ENCODE measurements at places on chromosomes 7 and 10. TPM values are rescaled to one million over a fixed set of nuclear protein-coding genes. Genes with fewer than 3 reads are reported as not detected.

LRRC18 gene
- 0.50 TPM for total RNA-seq

ZC3HAV1L gene
- total RNA-seq, result 8.4 TPM

SUGCT gene
- 2.0 TPM for total RNA-seq

DNA sequence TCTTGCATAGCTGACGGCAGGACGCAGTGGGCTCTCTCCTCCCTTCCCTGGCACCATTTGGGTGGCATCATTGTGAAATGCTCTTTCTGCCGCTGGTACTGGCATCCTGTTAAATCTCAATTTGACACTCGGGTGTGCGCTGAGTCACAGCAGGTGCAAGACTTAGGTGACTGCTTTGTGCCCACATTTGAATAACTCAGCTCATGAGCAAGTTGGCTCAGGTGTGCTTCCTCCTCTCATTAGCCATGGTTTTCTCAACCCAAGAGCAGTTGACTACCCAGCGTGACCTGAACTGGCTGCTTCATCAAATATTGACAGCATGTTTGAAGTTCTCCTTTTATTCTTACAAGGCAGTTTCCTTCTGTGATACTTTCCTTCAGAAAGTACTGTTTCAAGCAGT is 24.6 kb upstream of the NFE2L3 start:
- DNase-seq, result no peak

GRCh38 chr7:10889266-10889898 is 84.3 kb upstream of the PHF14 start:
- DNase-seq, result no peak

GRCh38 chr10:71277914-71278665 is 41.0 kb upstream of the SLC29A3 start:
- no peak for DNase-seq

- DNase-seq, result no peak
Observed at GRCh38 chr10:43408331-43408709, 666 bp downstream of the HNRNPF start.

DNA sequence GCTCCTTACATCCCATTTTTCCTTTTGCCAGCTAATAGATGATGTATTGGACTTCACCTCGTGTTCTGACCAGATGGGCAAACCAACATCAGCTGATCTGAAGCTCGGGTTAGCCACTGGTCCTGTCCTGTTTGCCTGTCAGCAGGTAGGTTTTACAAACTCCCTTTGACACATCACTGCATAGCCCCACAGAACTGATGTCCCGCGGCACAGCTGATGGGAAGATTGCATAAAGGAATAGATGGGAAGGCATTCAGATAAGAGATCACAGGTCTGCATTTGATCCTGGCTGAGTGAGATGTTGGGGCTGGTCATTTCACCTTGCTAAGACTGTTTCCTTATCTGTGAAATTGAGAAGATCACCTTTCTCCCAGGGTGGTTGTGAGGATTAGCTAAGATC is 37.9 kb downstream of the PDSS1 start:
- DNase-seq, result no peak

DNA sequence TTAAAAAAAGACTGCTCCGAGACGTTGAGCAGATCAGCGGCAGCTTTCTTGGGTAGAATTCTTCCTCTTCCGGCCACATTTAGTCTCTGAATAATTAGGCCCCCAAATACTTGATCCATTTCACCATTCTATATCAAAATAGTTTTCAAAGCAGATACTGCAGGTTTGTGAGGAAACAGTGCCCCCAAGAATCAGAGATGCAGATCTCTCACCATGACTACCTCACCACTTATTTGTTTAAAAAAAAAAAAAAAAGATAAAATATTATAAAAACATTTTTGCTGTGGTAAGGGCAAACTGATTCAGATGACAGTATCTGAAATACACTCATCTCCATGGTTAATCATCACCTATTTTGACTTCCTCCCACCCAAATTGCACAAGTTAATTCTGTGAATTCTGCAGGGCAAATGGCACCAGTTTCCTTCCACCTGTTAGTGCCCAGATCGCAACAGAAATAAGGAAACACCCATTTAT is 210.4 kb downstream of the FAM107B start:
- no peak for DNase-seq
